ENCODE measurements at places on chromosomes 16 and 17. TPM values are rescaled to one million over a fixed set of nuclear protein-coding genes. Genes with fewer than 3 reads are reported as not detected.

Gene DHRS7C
- not detected for total RNA-seq

Gene HBZ
- total RNA-seq, result not detected

Gene ACE
- total RNA-seq, result 2.6 TPM

Gene MPP2
- total RNA-seq, result 2.0 TPM
